ENCODE measurements at places on chromosomes 7 and 10.
A peak's percentile ranks its signal among the peaks of the same experiment; 100 is the strongest.

- no peak for DNase-seq
Measured at GRCh38 chr7:113460067-113460466, 341.7 kb upstream of the SMIM30 start.

DNA sequence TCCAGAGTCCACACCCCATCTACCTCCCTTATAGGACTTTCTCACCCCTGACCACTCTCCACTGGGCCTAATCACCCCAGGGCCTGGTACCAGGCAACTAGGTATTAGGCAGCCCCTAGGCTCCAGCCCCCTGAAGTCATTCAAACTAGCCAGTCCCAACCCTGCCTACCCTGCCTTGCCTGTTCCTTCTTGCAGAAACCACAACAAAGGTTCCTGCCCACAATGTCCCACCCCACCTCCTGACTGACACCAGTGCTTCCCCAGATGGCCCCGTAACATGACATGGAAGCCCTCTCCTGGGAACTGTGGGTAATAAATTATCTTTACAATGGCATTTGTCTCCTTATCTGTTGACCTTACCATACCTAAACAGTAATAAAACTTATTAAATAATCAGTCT is 100.6 kb upstream of the PDE1C start:
- DNase-seq: no peak

DNA sequence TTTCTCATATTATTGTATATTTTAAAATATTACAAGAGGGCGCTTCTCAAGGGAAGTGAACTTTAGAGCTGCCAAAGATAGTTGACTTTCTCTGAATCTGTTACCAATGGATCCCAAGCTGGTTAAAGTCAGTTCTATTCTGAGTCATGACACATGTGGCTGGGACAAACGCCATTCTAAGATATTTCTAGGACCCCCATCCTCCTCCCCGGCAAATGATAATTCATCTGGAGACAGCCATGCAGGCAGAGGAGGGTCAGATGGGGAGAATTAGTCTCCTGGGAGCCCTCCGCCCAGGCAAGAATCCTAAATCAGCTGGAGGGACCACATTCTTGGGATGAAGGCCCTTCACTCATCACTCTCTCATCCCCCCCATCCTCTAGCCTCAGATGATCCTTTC is 187.7 kb downstream of the GFRA1 start:
- no peak for DNase-seq

DNA sequence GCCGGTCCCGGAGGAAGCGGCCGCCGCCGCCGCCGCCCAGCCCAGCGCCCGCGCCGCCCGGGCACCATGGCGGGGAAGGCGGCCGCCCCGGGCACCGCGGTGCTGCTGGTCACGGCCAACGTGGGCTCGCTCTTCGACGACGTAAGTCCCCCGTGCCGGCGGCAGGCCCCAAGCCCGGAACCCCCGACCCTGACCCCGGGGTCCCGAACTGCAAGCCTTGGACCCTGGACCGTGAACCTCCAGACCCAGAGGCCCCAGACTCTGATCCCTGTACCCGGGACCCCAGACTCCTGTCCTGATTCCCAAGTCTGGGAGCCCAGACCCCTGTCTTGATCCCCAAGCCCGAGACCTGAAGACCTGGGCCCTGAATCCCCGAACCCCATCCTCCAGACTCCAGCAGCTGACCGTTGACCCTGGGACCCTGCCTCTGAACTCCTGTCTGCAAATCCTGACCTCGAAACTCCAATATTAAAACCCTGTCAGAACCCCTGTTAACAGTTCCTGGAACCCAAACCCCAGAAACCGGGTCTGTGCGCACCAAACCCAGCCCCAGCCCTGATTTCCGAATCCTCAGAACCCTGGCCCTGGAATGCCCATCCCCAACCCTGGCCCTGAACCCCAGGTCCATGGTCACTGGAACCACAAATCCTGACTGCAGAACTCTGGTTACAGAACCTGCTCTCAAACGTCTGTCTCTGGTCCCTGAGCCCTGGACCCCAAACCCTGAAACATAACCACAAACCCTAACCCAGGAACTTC is 623 bp downstream of the INPP5A start:
- peak; percentile 40 for DNase-seq

- no peak for DNase-seq
Measured at GRCh38 chr7:155373359-155374273, 75.9 kb downstream of the INSIG1 start.

DNA sequence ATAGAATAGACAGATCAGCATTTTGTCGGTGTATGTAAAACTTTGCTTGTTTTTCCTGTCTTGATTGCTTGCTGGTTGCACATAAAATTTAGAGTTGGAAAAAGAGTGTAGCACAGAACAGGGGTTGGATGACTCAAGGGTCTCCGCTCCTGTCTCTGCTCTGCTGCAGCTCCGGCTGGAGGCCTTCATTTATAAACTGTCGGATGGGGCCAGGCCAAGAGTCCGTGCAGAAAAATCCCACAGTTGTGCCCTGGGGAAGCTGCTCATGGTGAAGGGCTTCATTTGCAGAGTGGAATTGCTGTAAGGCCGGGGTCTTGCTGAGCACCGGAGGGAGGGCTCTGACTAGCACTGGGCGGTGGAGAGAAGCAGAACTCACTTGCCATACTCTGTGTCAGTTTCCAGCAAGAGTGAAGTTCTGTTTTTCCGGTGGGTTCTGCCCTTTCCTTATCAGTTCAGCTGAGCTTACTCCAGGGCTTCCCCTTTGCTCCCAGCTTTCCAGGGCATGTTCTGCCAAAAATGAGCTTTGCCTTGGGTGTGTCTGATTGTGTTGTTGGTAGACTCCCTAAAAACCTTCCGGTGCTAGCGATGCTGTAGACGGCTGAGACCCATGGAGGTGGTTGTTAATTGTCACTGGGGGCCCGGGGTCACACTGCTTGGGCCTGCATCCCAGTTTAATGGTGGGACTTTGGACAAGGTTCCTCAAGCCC is 67.2 kb downstream of the CAMK1D start:
- DNase-seq: no peak

- DNase-seq: no peak
Measured at GRCh38 chr10:25530306-25530705, 355.5 kb downstream of the GPR158 start.

DNA sequence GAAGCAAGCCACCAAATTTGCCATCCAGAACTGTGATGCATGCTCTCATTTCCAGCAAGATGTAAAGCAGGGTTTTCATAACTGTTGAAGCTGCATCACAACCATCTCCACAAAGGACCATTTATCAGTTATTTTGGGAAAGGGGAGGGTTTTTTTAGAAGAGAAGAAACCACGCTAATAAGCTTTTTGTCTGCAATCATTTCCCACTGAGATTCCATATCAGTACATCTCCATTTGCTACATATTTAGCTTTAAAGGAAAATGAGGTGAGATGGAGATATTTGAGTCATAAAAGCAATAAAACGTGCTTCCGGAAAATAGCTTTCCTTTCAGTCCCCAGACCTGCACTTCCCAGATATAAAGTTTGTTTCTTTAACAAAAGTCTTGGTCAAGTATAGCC is 258.2 kb downstream of the FRMD4A start:
- no peak for DNase-seq

DNA sequence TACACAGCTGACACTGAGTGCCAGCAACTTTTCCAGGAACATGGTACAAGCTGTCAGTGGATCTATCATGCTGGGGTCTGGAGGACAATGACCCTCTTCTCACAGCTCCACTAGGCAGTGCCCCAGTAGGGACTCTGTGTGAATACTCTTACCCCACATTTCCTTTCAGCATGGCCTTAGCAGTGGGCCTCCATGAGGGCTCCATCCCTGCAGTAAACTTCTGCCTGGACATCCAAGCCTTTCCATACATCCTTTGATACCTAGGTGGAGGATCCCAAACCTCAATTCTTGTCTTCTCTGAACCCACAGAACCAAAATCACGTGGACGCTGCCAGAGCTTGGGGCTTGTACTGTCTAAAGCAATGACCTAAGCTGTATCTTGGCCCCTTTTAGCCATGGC is 116.8 kb downstream of the IQUB start:
- no peak for DNase-seq

- no peak for DNase-seq
Measured at GRCh38 chr10:103894441-103894864, 23.5 kb downstream of the STN1 start.

- no peak for DNase-seq
Measured at GRCh38 chr7:23616593-23616992, 19.4 kb downstream of the CCDC126 start.

- no peak for DNase-seq
Measured at GRCh38 chr7:25496476-25497368, 268.4 kb upstream of the NPVF start.

GRCh38 chr7:18900803-18901202 is 216.6 kb downstream of the TWIST1 start:
- DNase-seq: no peak

DNA sequence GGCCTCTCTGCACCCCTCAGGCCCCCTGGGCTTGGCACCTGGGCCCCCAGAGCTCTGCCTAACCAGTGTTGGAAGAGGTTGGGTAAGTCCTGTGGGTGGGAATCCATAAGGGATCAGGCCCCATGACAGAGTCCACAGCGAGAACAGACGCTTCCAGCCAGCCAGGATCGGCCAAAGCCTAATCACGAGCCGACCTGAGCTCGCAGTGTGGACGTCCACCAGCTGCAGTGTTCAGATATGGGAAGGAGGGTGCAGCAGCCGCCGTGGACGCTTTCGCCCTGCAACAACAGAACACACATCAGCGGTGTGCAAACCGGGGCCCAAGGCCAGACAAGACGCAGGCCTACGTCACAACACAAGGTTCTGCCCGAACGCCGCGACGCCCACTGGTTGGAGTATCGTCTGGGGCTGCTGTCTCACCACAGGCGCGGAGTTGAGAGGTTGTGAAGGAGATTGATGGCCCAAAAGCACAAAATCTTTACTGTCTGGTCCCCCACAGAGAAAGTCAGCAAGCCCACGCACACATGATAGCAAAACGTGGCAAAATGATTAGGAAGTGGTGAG is 102.1 kb downstream of the FOXL3 start:
- no peak for DNase-seq

DNA sequence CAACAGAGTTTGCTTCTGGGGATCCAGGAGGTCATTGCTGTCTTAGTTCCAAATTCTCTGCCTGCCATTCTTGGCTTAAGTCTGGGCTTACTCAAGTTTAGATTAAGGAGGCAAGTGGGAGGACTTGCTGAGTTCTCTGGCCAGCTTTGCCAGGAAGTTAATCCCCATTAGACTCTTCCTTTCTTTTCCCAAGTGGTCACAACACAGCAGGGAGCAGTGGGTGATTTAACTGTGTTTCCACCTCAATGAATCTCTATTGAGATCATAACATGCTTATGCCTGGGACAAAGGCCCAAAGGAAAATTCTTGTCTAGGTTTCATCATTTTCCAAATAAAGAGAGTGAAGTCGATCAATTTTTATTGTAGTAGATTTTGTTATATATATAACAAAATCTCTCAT is 1159.6 kb downstream of the SORCS3 start:
- DNase-seq: no peak

DNA sequence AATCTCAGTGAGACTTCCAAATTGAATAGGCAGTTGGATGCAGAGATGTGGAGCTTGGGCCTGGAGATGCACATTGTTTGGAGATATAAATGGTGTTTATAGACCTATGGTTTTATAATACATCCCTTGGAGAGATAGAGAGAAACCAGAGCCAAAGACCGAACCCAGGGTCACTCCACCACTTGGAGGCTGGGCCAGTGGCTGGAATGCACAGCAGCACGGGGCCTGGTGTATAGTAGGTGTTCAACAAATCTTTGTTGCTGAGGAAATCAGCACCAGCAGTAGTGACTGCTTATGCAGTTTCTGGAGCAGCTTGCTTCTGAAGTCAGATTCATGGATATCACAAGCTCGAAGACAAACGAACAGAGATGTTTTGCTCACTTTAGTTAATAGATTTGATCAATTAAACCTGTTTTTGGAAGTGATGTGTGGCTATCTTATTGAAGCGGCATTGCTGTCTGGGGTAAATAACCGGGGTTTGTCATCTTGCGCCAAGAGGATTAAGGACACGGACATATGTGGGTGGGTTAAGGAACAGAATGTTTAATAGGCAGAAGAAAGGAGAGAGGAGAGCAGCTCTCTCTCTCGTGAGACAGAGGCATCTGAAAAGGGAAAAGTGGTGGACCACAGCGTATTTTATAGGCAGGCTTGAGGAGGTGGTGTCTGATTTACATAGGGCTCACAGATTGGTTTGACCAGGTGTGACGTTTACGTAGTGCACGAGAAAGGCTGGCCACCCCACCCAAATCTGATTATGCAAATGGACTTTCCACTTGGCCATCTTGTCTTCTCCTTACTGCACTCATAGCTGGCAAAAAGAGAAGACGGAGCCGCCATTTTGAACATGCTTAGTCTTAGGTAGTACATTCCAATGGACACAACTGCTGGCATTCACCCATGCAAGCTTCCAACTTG is 11.1 kb downstream of the RBP4 start:
- no peak for DNase-seq

- no peak for DNase-seq
Measured at GRCh38 chr7:98996150-98996552, 117.8 kb downstream of the TRRAP start.

DNA sequence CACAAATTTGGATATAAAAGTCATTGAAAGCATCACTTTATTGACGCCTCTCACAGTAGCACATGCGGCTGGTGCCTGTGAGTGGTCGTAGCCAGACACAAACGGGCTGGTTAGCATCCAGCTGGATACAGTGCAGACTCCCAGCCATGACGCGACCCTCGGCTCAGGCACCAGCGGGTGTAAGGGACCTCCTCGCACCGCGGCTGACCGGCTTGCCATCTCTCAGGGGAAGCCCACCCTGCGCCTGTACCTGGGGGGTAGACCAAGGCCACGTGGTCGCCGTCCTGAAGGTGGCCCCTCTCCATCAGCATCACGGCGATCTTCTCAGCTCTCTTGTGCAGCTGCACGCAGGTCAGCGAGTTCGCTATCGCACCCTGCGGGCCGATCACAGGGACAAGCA is 213.8 kb downstream of the ZMYND11 start:
- DNase-seq: no peak

DNA sequence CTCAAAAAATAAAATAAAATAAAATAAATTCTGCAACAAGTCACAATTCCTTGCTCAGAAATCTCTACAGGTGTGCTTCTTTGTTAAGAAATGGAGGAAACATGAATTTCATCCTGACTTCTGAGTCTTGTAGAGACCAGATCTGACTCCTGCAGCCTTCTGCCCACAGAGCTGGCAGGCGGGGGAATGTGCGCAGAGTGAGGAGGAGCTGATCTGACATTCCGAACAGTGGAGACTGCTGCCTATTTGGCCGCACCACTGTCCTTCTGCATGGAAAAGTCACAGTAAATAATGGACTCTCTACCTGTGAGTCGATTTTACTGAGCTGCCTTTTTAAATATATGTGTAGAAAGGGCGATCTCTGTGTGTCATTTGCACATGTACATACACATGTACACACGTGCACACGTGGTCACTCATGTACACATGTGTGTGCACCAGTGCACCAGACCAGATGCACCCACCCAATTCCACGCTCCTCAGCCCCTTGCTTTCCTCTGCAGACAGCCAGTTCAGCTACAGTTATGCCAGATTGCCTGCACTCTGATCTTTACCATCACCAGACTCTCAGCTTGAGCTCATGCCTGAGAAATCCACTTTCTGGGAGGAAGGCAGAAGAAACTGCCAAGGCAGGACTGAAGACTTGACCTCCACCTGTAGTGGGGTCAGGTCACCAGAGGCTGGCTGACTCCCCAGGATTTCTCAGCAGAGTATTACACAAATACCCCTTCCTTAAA is 54.9 kb downstream of the IKZF1 start:
- DNase-seq: no peak

All from HEK293T (cell line).